ENCODE measurements at places on chromosomes 5 and 9.

- DNase-seq, result no peak
These were observed 44.7 kb upstream of the HK3 start for GRCh38 chr5:176943816-176944215.

- no peak for DNase-seq
These were observed 181.2 kb upstream of the PAPPA start for GRCh38 chr9:115972362-115972761.

GRCh38 chr9:27925815-27926214 lies 352.5 kb upstream of the C9orf72 start:
- no peak for DNase-seq

DNA sequence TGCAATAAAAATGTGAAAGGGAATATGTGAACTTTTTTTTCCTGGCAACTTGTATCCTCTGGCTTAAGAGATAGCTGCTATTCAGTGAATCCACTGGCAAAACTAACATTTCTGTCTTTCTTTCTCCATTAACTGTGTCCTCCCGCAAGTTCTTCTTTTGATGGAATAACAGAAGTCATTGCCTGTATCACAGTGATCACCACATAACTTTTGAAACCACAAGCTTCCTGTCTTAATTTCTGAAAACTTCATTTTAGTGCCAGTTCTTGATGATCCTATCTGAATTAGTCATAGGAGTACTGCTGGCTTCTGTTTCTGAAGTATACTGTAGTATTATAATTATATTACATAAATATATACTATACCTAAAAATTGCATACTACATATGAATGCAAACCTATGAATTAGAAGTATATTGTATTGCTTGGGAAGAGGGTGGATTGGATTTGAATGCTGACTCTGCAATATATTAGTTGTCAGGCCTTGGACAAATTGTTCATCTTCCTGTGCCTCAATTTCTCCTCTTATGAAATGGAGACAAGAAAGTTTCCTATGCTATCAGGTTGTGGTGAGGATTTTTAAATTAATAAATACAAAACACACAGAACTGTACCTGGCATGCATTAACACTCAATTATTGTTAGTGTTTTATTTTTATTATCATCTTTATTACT lies 441.6 kb downstream of the CETN3 start:
- DNase-seq, result no peak

- DNase-seq, result no peak
These were observed 47.6 kb downstream of the ZDHHC21 start for GRCh38 chr9:14645648-14646047.

GRCh38 chr9:81827616-81828296 lies 100.5 kb upstream of the SPATA31D4 start:
- DNase-seq, result no peak

- DNase-seq, result no peak
These were observed 18.5 kb upstream of the UBAC1 start for GRCh38 chr9:135979547-135980166.

DNA sequence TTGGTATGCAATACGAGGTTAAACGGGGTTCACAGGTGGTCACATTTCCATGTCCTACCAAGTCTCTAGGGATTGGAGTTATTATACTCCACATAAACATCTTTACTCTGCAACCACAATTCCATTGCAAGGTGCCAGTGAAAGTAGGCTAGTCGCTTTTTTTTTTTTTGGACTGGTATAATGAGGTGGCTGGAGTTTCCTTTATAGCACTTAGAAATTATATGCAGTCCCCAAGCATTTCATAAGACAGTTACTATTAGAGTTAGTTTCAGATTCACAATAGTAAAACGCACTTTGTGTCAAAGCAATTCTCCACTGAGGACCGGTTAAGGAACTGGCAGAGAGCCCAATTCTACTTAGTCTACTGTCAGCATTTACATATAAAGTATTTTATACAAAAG lies 1.4 kb downstream of the MEF2C start:
- DNase-seq, result no peak

DNA sequence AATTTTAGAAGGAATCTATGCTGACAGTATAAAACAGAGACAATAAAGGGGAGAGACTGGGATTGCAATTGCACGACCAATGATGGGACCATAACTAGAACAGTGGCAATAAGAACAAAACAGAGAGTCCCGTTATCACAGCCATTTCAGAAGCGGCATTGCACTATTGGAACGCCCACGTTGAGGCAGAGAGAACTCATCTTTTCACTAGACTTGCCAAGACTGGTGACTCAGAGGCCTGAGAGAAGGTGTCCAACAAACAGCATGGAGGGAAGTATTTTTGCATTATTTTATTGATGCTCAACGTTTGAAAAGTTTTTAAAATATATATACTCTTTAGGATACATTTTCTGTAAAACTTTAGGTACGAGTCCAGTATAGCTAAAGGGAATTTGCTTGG lies 737.7 kb downstream of the TLE1 start:
- DNase-seq, result no peak

DNA sequence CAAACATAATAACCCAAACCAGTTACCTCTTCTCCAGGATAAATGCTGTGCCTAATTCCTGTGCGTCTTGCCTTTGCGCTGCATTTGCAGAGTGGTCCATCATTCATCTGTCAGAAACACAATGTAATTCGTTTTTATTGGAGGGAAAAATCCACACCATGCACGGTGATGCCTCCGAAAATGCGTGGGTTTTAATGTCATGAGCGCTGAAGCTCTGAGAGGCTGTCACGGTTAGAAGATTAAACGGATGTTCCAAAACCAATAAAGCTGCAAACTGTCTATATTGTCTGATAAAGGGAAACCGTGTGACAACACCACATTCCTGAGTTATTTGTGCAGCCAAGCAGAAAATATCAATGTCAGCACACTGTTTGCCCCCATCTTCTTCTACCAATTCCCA lies 27.4 kb downstream of the DROSHA start:
- no peak for DNase-seq

- no peak for DNase-seq
These were observed 216.9 kb downstream of the CD180 start for GRCh38 chr5:66979738-66980137.

- no peak for DNase-seq
These were observed 8.1 kb upstream of the CYSTM1 start for GRCh38 chr5:140166911-140167310.

DNA sequence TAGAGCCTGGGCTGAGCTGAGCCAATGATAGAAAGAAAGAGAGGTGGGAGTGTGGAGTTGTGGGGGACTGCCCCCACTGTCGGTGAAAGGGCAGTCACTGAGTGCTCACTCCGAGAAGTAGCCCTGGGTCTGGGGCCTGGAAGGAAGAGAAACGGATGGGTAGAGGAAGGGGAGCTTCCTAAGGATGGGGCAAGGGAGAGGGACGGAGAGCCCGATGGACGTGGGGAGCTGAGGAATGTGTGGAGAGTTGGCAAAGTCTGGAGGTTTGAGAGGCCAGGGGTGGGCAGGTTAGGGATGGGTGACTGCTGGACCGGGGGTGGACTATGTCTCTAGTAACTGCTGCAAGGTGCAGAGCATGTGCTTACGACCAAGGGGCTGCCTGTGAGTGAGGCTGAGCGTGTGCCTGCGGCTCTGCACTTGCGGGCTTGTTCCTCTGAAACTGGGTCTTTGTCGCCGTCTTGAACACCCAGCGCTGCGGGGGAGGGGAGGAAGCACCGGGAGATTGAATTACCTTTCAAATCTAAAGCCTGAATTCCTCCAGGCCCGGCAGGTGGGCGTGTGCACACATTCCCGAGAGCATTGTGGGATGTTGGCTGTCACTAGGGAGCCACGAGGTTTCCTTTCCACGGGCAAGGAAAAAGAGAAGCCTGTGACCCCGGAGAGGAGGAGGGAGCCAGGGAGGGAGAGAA lies 76.4 kb upstream of the ARAP3 start:
- DNase-seq, result no peak

DNA sequence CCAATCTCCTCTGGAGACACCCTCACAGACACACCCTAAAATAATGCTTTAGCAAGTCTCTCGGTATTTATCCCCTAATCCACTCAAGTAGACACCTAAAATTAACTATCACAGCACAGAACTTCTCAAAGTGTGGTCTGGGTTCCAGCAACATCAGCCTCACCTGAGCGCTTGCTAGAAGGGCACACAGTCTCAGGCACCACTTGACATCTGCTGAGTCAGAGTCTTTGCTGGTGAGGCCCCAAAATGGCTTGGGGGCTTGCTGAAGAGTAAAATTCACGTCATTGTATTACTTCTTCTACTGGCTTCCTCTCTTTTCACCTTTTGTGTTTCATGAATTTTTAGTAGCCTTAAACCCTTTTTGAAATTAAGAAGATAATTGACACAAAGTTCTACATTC lies 9.0 kb downstream of the FOXB2 start:
- DNase-seq, result no peak

DNA sequence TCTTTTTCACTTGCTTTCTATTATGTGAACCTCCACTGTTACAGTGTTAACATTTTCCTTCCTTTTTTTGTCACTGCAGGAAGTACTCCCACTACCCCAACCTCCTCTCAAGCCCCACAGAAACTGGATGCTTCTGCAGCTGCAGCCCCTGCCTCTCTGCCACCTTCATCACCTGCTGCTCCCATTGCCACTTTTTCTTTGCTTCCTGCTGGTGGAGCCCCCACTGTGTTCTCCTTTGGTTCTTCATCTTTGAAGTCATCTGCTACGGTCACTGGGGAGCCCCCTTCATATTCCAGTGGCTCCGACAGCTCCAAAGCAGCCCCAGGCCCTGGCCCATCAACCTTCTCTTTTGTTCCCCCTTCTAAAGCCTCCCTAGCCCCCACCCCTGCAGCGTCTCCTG lies 18.8 kb downstream of the NUP214 start:
- DNase-seq, result no peak

DNA sequence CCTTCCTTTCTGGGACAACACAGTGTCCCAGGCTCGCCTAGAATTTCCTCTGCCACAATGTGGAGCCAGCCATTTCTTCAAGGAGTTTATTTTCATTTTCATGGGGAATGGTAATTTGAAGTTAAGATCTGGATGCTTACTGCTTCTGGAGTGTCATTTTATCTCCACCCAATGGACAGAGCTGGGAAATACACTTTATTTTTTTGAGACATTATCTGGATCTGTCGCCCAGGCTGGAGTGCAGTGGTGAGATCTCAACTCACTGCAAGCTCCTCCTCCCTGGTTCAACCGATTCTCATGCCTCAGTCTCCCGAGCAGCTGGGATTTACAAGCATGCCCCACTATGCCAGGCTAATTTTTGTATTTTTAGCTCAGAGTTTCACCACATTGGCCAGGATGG lies 12.7 kb upstream of the THG1L start:
- no peak for DNase-seq

- no peak for DNase-seq
These were observed 66.0 kb upstream of the PPARGC1B start for GRCh38 chr5:149664083-149664482.

- DNase-seq, result no peak
These were observed 102.4 kb downstream of the ROR2 start for GRCh38 chr9:91847581-91848091.

- DNase-seq, result no peak
These were observed 355.1 kb downstream of the ADAMTS6 start for GRCh38 chr5:65126542-65127069.

DNA sequence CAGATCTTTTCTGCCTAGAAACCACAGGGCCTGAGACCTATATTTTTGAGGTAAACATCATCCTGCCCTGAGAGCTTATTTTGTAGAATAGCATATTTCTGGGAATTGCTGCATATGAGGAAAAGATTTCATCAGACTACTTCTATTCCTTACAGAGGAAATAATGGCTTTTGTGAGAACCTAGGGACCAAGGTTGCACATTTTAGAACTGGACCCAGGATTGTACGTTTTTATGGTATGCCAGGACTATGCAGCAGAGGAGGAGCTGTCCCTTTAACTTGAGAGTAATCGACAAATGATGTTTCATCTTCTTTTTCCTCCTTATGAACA lies 2.2 kb upstream of the ALDH1A1 start:
- DNase-seq, result no peak

GRCh38 chr9:71384343-71384742 lies 262.9 kb upstream of the TRPM3 start:
- DNase-seq, result no peak

DNA sequence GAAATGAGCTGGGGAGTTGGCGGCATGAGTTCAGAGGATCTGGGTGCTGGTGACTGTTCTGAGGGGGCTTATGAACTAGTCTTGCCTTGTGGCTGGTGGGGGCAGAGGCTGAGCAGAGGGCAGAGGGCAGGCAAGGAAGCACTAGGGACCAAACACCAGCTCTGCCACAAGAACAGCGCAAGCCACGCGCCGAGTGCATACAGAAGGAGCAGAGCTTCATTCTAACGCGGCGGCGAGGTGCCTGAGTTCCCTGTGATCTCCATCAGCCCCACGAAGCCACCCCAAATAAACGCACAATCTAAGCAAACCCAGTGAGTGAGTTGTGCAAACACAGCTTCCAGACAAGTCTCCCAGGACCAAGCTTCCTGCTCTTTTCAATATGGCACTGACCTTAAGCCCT lies 110.6 kb upstream of the ALDH1B1 start:
- no peak for DNase-seq

DNA sequence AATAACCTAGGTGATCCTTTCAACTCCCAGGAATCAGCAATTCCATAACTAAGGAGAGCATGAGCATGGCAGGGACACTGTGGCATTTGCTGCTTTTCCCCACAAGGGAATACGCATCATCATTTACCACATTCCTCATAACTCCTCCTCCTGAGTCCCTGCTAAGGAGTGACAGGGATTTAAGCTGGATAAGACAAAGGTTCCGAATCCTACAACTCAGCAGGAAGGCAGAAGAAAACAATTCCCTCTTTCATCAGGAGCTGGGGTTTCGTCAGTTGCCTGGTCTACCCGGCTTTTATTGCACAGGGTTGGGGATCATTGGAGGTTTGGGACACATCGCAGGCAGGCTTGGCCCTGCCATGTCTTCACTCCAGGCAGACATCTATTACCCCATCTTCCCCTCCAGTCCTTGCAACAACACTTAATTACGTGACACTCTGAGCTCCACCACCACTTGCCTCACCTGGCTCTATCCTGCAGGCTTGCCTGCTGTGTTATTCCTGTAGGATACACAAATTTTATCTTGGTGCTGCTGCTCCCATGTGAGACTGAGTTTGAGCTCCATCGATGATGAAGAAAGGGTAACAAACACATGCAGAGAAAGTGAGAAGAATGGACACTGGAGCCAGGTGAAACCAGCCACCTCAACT lies 563.0 kb upstream of the KLF4 start:
- DNase-seq, result no peak

DNA sequence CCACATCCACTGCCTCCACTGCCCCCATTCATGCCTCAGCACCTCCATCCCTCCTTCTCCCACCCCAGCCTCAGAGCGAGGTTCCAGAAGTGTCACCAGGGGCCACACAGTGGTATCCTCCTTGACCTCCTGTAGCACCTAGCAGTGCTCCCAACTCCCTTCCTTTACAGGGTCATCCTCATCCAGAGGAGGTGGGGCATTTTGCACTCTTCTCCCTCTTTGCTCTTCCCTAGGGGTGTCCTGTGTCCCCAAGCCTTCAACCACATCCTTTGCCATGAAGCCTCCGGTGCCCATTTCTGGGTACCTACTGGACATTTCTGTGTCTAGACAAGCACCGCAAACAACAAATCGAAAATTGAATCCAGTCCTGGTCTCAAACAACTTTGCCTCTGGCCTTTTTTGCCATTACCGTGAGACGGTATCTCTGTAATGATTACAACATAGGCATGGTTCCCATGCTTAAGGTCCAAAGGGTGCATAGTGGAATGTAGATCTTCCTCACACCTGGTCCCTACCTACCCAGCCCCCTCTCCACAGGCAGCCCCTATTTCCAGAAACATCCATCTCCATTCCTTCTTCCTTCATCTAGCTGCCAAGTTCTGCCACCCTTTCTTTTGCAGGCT lies 17.6 kb downstream of the WWC1 start:
- no peak for DNase-seq
